ENCODE measurements at places on chromosomes 6 and 20.

- DNase-seq = no peak
Observed at GRCh38 chr6:118134736-118135135, 227.7 kb downstream of the SLC35F1 start.

DNA sequence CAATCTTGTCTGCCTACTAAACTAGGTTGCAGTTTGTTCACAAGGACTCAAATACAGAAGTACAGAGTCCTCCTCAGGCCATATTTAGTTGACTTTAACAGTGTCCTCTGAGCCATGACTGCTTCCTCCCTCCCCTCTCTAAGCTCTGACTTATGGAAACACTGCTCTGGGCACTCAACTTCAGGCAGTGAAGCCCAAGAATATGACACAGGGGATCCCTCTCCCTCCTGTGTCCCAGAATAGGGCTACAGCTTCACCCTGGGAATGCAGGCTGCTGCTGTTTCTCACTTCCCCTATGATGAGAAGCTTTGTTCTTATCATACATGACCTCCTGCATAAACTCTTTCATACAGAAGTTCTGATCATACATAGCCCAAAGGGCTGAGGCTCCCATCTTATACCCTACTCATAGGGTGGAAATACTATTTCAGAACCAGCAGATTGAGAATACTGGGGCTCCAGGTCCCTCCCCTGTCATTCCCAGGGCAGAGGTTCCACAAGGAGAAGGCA is 97.3 kb upstream of the UST start:
- DNase-seq = no peak

DNA sequence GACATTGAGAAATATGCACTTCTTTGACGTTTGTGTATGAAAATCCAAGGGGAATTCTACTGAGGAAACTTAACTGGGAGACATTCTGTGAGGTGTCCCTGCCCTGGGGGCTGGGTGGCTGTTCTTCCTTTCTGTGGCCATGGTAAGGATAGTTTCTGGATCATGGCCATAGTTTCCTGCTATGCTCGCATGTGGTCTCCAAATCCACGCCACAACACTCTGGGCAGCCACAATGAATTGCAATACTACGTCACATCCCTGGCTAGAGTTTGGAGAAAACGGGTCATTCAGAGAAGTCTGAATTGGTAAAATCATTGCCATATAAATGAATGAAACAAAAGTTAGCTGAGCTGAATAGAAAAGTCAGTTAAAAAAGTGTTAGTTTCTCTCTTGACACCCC is 230.6 kb downstream of the UTRN start:
- no peak for DNase-seq

- no peak for DNase-seq
Observed at GRCh38 chr6:124812067-124812466, 150.2 kb upstream of the RNF217 start.

DNA sequence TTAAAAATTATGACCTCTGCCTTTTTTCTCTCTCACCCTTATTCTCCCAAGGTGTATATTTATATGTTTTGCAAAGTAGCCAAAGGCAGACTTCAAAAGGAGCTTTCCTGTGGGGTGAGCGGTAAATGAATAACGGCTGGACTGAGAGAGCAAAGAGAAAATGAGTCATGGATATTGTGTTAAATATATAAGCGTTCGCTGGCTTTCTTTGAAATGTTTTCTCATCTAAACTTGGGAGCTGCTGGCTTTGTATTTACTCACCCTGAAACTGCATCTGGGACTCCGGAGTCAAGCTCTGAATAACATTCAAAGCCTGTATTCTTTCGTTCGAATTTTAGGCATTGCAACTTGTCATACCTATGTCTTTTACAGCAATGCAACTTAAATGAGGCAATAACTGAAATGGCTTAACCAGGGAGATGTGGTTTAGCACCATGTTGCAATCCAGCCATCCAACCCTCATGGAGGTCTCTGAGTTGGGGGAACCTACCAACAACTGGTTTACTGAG is 32.0 kb downstream of the ATXN1 start:
- no peak for DNase-seq

DNA sequence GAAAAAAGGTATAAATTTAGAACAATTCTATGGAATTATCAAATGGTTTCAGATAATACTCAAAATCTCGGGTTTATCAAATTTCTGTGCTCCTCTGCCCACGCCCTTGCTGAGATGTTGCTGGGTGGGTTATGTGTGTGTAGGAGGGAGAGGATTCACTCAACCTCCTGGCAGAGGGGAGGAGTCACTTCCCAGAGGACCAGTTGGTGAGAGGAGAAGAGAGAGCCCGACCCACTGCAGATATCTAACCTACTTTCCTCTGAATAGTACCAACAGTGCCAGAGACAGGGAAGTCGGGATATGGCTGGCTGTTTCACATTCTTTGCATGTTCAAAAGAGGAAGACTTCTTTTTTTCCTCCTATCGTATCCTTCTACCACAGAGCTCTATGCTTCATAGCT is 187.1 kb upstream of the MAN1A1 start:
- DNase-seq = no peak

- DNase-seq = no peak
Observed at GRCh38 chr6:153625089-153625488, 414.0 kb upstream of the OPRM1 start.

GRCh38 chr6:150720774-150721233 is 121.1 kb downstream of the PLEKHG1 start:
- no peak for DNase-seq

GRCh38 chr6:45462190-45463134 is 84.7 kb upstream of the SUPT3H start:
- no peak for DNase-seq

DNA sequence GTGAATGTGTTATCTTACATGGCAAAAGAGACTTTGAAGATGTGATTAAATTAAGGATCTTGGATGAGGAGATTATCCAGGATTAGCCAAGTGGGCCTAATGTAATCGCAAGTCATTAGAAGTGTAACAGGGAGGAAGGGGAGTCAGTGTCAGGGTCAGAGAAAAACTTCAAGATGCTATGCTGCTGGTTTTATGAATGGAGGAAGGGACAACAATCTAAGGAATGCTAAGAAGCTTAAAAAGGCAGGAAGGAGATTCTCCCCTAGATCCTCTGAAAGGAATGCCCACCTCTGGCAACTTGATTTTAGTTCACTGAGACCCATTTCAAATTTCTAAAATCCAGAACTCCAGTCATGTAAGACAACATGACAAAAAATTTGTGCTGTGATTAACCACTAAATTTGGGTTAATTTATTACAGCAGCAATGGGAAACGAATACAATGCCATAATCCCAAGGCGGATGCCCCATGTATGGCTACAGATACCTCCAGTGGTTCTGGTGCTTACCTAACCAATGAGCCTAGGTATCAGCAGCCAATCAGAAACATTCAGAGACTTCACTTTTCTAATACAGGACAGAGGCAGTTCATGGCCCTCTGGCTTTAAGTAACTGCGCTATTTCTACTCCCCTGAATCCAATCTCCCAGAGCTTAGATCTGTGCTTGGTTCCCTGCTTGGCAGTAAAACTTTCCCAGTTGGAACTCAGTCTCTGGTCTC is 3.6 kb upstream of the TAAR8 start:
- no peak for DNase-seq

DNA sequence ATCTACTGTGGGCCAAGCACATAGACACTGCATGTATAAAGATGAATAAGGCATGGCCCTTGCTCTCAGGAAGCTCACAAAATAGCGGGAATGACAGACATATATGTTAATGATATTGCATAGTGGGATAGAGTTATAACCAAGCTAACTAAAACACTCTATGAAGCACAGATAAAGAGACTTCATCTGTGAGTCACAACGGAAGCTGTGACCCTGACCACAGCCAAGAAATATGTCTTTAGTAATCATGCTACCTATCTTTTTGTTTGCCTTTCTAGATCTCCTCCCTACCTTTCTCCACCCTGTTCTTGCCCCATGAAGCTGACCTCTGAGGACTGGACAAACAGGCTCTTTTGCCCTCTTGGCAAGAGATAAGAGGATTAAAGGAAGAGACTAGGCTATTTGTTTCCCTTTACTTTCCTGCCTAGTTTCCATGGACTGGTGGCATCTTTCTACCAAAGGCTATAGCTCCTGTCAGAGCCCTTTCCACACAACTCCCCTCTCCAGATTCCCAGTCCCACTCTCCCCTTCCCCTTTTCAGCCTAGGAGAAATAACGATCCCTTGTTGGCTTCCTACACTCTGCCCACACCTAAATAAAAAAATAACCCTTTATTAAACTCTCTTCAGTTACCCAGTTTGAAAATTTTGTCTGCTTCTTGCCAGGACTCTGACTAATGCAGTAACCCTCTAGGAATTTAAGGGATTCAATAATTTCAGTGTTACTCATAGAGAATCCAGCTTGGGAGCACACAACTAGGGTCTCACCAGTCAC is 504.9 kb upstream of the MARCKS start:
- no peak for DNase-seq

DNA sequence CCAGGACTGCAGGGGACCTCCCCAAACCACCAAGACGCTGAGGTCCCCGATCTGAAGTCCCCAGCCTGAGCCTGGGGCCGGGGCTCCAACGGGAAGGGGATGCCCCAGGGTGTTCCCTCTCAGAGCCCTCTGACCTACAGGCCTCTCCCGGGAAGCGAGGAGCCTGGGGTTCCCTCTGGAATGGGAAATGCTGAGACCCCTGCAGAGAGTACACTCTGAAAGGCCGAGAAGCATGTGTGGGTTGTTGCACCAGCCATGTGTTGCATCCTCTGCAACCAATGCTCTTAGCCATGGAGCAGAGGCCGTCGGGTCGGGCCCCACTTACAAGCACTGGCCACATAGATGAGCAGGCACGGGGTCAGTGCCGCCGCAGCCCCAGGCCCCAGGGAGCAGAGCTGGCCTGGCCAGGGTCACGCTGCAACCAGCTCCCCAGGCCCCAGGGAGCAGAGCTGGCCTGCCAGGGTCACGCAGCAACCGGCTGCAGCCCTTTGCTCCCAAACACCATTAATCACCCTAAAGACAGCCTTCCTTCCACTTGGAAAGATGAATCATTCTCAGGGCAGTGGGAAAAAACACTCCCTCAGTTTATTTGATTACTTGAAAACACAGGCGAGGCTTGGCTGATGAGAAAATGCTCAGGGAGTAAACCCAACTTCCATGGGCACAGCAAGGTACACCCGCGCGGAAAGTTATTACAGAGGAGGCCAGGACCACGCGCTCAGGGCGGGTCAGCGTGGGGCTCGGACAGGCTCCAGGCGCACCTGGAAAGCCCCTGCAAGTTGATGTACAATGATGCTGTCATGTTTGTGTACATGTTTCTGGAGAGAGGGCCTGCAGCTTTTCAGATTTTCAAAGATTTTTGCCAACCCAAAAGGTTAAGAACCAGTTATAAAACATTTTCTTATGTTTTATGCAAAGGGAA is 78.0 kb upstream of the AFDN start:
- DNase-seq = no peak

GRCh38 chr20:31679357-31680285 is 41.9 kb downstream of the COX4I2 start:
- DNase-seq = no peak

DNA sequence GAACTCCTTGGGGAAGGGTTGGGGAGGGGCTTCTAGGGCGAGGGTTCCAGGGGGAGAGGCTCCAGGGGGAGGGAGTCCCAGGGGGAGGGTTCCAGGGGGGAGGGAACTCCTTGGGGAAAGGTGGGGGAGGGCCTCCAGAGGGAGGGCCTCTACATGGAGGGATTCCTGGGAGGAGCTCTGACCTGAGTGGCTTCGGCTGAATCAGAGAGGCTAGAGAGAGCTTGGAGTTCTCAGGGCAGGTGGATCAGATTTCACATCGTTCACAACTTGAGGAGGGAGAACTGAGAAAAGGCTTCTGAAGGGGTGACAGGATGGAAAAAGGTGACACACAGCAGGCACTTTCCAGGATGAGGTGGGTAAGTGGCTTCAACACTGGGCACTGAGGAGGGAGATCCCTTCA is 49.1 kb downstream of the DAAM2 start:
- DNase-seq = no peak

- DNase-seq = peak; percentile 4
Observed at GRCh38 chr6:26501482-26501986, 1.4 kb downstream of the BTN1A1 start.

DNA sequence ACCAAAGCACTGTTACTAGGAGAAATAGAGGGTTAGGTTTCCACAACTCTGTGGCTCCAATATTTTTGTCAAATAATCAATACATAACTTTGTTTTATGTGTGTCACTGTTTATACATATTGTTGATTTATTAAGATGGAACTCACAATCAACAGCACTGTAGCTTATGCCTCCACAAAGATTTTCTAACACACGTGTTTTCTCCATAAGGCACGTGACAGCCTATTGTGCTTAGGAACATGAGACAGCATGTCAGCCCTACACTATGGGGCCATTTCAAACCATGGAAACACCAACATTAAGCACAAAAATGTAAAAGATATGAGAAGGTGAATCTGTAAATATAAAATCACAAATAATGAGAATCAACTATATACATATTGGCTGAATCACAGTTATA is 127.0 kb downstream of the PAK5 start:
- no peak for DNase-seq

GRCh38 chr20:12928755-12929401 is 79.9 kb upstream of the SPTLC3 start:
- DNase-seq = no peak

- no peak for DNase-seq
Observed at GRCh38 chr6:71649915-71650314, 236.4 kb upstream of the RIMS1 start.

GRCh38 chr20:46416421-46416820 is 10.0 kb upstream of the ELMO2 start:
- no peak for DNase-seq

- no peak for DNase-seq
Observed at GRCh38 chr6:67221226-67221625, 1413.9 kb upstream of the ADGRB3 start.

- no peak for DNase-seq
Observed at GRCh38 chr6:78797270-78797669, 70.1 kb upstream of the IRAK1BP1 start.

DNA sequence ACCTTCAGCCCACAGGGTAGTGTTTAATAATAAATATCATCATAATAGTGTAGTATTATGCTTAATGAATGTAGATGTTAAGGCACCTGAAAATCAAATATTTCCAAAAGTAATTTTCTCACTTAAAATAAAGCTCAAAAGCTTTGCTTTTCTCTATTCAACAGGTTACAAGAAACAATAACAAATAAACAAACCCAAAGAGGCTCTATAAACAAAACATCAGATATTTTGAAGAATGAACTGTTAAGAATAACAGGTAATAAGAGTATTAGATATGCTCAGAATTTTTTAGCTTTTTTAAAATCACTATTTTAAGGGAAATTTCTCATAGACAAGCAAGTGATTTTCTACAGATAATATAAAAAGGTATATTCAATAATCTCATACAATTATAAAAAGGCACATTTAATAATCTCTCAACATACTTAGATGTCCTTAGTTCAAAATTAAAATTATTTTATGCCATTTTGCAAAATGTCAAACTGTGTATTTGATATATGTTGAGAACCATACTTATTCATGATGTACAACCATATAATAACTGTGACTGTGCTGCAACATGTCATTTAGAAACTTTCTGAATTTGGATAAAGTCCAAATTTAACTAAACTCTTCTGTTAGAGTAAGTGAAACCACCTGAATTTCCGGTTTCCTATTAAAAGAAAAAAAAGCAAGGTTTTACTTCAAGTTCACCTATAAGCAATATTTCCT is 35.8 kb downstream of the PHIP start:
- no peak for DNase-seq

All from stimulated activated naive CD4-positive, alpha-beta T cell (primary cell).